LoVo (cell line): ENCODE measurements at places on chromosomes 6 and 20.

GRCh38 chr6:40398034-40398691, 189.0 kb downstream of the LRFN2 start:
- no peak for DNase-seq

GRCh38 chr20:47338131-47338628, 18.3 kb downstream of the ZMYND8 start:
- no peak for DNase-seq

- DNase-seq = no peak
Observed at GRCh38 chr6:170137911-170138910, 152.7 kb downstream of the DLL1 start.

DNA sequence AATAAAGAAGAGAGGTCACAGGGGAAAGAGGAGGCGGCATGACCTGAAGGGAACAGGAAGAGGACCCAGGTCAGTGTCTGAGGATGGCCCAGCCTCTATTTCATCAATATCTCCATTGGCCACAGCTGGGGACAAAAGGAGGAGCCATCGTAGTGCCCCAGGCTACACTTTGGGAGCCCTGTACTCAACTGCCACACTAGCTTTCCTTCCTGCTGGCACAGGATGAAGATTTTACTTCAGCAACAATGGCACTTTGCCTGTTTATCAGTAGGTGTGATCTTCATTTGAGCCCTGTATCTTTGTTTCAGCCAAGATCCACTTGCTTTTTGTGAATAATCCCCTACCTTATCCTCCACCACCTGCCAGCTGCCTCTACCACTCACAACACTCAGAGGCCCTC, 35.4 kb upstream of the RCAN2 start:
- no peak for DNase-seq

DNA sequence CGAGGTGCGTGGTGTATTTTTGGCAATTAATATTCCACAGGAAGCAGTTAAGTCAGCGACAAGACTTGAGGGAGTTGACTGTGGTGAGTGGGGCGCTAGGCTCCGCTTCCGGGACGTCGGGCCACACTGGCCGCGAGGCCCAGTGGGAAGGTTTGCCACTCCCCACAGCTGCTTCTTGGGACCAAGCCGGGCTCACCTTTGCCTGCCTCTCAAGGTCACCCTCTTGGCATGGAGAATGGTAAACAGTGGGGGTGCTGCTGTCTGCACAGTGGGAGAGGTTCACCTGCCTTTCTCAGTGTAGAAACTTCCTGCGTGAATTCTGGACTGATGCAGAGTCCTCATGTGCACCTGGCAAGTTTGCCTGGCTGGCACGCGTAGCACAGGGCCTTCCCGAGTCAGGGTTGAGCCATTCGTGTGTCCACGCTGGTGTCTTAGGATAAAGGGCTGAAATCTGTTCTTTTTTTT, 6.4 kb downstream of the OSBPL2 start:
- DNase-seq = no peak

DNA sequence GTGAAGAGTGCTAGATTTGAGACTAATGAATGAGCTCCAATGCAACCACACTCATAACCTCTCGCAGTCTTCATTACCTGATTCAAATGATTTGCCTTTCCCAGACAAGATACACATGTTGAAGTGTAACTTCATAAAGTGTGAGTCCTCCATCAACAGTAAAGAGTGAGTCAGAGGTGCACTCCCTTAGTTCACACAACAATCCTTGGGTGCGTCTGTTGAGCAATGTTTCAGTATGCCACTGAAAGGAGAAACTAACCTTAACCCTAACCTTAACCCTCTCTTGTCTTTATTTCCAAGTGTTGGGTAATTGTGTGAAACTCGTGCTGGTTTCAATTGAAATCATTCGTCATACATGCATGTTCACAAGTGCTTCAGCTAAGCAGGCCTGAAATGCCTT, 21.0 kb upstream of the RIN2 start:
- DNase-seq = peak; percentile 80

DNA sequence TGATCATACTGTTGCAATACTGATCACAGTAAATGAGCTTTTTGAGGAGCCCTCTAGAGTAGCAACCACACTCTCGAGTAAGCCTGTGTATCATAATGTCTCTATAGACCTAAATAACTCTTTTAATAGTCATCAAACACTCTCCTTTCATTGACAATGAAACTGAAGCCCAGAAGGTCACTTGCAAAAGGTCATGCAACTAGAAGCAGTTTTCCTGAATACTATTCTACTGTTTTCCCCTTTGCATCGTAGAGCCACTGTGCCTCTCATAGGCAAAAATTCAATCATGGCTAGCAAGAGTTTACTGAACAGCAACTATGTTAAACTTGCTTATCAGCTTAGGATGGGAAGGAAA, 105.3 kb downstream of the HIVEP2 start:
- DNase-seq = no peak

DNA sequence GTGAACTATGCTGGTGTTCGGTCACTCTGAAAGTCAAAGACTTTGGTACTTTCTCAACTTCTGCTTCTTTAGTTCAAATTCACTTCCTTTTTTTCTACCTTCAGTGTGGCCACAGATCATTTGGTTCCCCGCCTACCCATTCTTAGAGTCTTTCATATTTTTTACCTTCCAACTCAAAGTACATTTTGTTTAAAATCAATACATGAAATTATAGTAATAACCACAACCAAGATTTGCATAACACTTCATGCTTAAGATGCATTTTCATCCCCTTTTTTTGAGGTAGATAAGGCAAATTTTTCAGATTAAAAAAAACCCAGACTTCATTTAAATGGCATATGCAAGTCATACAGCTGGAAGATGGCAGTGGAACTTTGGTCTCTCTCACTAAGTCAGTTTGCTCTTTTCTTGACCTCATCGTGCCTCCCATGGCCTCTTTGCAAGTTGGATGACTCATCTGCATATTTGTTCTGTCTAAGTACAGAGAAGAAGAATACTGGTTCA, 11.9 kb upstream of the CNR1 start:
- DNase-seq = no peak

GRCh38 chr6:168364793-168365421, 45.3 kb upstream of the DACT2 start:
- DNase-seq = no peak

DNA sequence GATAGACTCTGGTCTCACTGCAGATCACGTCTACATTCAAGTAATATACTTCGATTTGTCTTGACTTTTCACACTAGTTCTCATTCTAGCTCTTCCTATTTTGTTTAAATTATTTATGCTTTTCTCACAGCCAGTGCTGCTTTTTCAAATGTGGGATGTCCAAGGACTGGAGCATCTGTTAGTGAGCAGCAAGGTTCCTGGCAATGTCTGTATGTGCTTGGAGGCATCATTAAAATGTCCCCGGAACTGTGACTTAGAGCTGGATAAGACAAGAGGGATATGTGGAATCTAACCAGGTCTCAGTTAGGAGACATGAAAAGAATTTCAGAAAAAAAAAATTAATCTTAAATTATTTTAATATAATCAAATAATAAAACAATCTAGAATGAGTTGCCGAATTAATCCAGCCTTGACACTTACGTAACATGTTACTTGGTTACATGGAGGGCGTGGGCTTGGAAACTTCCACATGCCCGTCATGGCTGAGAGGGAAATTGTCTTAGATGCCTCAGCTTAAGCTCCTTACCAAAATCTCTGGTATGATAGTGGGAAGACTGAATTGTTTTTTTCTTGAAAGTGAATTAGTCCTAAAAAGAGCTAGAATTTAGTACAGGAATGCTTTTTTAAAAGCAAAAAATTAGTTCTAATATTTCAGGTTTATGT, 21.4 kb upstream of the CARMIL1 start:
- DNase-seq = no peak

DNA sequence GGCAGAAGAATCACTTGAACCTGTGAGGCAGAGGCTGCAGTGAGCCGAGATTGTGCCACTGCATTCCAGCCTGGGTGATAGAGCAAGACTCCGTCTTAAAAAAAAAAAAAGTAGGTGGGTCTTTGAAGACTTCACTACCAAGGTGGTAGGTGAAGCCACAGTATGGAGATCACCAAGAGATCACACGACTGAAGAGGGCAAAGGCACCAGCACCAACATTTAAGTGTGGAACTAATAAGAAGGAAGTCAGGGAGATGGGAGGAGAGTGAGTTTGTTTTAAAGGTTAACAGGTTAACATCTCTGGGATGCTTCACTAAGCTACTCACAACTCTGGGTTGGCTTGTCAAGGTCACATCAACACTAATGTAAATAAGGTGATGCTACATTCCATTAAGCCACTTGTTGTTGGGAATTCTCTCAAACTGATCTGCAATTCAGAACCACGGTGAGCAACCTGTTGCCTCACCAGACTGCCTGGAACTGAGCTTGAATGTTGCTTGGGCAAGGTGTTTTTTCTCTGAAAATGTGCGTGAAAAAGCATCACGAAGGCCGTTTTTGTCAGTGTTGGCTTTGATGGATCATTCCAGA, 48.7 kb downstream of the KCTD20 start:
- no peak for DNase-seq

GRCh38 chr6:37218061-37218460, 39.5 kb upstream of the TBC1D22B start:
- no peak for DNase-seq

GRCh38 chr6:56374841-56375369, 127.5 kb upstream of the COL21A1 start:
- DNase-seq = no peak

- peak; percentile 15 for DNase-seq
Observed at GRCh38 chr20:13220194-13220903, 725 bp upstream of the ISM1 start.

GRCh38 chr20:56400001-56400640, 7.7 kb downstream of the CSTF1 start:
- DNase-seq = peak; percentile 43

- DNase-seq = no peak
Observed at GRCh38 chr6:167349631-167350274, 24.9 kb downstream of the TTLL2 start.

- DNase-seq = no peak
Observed at GRCh38 chr20:17430125-17430950, 100.8 kb downstream of the BFSP1 start.

GRCh38 chr6:7917729-7918128, 7.1 kb upstream of the TXNDC5 start:
- no peak for DNase-seq

DNA sequence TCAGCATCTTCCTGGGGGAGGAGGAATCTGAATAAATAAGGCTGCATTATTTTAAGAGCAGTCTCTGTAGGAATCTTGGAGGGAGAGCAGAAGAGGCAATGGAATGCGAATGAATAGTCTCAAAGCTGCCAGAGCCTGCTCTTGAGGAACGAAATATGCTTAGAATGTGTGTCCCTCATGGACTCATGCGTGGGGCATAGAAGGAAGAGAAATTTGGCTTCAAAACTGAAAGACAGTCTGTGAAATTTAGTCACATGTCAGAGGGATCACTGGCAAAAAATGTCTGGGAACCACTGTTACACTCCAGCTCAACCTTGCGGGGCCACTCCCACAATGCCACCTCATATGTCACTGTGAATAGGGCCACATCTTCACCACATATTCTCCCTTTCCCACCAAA, 95.5 kb downstream of the GJA10 start:
- DNase-seq = no peak

- peak; percentile 49 for DNase-seq
Observed at GRCh38 chr6:170295510-170296422, 4.9 kb upstream of the DLL1 start.

GRCh38 chr20:21339499-21339898, 36.4 kb downstream of the XRN2 start:
- no peak for DNase-seq

- no peak for DNase-seq
Observed at GRCh38 chr20:64080013-64080812, at the start of gene OPRL1. Gene OPRL1 (plus strand): TSS chr20:64080082. CDS start chr20:64092721, 12,639 bp downstream.

DNA sequence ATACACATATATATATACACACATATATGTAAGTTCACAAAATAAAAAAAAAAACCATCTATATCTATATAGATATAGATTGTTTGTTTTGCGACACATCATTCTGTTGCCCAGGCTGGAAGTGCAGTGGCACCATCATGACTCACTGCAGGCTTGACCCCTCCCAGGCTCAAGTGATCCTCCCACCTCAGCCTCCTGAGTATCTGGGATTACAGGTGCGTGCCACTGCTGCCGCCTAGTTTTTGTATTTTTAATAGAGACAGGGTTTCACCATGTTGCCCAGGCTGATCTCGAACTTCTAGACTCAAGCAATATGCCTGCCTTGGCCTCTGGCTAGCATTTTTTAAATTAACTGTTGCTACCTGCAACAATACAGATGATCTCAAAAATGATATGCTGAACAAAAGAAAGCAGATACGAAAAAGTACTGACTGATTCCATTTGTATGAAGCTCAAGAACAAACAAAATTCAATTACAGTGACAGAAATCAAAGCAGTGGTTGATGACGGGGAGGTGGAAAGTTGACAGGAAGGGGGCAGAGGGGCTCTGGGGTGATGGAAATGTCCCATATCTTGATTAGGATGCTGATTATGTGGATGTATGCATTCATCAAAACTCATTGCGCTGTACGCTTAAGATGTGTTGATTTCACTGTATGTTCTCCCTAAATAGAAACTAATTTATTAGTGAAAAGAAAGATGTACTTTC, 49.6 kb downstream of the ATXN1 start:
- DNase-seq = peak; percentile 76

DNA sequence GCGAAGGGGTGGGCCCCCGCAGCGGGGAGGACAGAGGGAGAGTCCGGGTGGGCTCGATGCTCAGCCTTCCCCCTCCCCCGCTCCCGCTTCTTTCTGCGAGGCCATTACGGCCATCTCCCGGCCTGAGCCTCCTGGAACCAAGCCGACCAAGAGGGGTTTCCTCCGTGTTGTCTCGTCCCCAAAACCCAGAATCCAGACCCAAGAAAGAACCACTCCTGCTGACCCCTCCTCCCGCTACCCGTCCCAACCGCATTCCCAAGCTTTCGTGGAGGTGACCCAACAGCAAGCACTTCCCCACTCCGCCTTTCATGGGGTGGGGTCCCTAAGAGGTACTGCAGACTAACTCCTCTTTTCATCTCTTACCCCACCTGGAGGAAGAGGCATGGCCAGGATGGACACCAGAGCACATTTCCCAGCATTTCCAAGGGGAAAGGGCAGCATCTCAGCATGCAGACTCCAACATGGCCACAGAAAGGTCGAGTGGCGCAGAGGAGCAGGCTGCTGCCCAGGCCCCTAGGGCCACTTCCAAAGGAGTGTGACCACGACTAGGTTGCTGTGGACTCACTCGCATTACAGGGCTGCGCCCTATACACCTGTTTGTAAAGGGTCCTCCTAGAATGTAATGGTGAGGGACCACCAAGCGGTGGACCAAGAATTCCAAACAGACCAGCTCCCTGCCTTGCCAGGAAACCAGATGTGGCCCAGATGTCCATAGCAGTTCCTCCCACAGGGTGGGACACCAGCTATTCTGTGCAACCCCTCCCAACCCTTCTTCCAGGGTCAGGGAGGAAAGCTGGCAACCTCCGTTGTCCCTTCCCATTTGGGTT, 53.4 kb downstream of the MRPL14 start:
- peak; percentile 4 for DNase-seq
